ENCODE measurements at places on chromosomes 1 and 21. TPM values are rescaled to one million over a fixed set of nuclear protein-coding genes. Genes with fewer than 3 reads are reported as not detected.

ZSCAN20 gene
- 3.4 TPM for total RNA-seq

PIGM gene
- total RNA-seq = 4.7 TPM

DNA sequence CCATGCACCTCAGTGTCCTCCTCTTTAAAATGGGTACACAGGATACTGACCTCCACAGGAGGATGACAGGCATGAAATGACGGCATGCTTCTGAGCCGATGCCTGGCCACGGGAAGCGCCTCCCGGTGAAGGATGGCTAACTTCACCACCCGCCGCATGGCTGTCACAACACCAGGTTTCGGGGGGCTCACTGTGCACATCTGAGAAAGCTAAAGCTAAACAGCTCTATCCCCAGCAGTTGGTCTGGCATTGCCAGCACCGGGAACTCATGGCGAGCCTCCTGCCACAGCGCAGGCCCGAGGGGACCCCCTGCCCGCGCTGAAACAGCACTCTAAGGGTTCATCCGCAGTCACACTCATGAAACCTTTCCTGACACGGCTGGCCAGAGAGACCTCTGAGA, 16.0 kb downstream of the NPHP4 start:
- no peak overlapping the region for H3K4me3 ChIP-seq
- H3K4me1 ChIP-seq = no peaks in the 10 kb centered on the region
- H3K27me3 ChIP-seq = no peaks in the 10 kb centered on the region
- peaks cover 11% of the 10 kb centered on the region for H3K36me3 ChIP-seq
- H3K27ac ChIP-seq = no peak overlapping the region

S100PBP gene
- total RNA-seq = 34.3 TPM

NR1I3 gene
- total RNA-seq = not detected

MCOLN3 gene
- 0.23 TPM for total RNA-seq

GRCh38 chr1:211515090-211516023, 23.4 kb upstream of the RD3 start:
- peak overlapping the region; percentile 22 for H3K4me3 ChIP-seq
- H3K36me3 ChIP-seq = no peaks in the 10 kb centered on the region
- DNase-seq = peak; percentile 90
- H3K27me3 ChIP-seq = peaks cover 2% of the 10 kb centered on the region
- peak overlapping the region; percentile 64 for H3K27ac ChIP-seq
- peaks cover 22% of the 10 kb centered on the region for H3K4me1 ChIP-seq

DNA sequence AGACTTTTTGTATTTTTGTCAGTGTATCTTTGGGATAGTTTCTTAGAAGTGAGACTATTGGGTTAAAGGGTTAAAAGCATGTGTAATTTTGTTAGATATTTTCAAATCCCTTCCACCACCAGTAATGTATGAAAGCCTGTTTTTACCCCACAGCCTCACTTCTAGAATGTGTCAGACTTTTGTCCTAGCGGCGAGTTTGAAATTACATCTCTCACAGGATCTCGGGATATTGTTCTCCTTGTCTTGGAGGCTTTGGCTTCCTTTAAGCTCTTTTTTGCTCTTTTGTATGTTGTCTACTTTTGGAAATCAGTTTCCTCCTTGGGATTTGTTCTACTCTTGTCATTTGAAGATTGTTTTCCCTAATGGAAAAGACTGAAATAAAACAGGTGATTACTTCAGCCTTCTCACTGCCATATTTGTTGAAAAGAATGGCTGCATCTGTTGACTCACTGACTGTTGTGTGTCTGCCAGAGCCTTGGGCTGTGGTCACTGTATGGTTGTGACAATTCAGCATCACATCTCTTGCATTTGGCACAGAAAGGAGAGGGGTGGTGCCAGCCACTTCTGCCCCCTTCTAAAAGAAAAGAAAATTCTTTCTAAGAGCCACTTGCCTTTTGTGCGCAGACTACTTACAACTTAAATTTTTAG, 22.6 kb downstream of the ST3GAL3 start:
- H3K4me3 ChIP-seq = no peak overlapping the region
- DNase-seq = no peak
- H3K27ac ChIP-seq = no peak overlapping the region
- H3K36me3 ChIP-seq = no peaks in the 10 kb centered on the region

- H3K36me3 ChIP-seq = no peaks in the 10 kb centered on the region
- no peak for DNase-seq
- H3K27me3 ChIP-seq = no peaks in the 10 kb centered on the region
- no peak overlapping the region for H3K27ac ChIP-seq
- H3K4me1 ChIP-seq = no peaks in the 10 kb centered on the region
- no peak overlapping the region for H3K4me3 ChIP-seq
Measured at GRCh38 chr1:54163573-54163972, 10.8 kb upstream of the CDCP2 start.

DNA sequence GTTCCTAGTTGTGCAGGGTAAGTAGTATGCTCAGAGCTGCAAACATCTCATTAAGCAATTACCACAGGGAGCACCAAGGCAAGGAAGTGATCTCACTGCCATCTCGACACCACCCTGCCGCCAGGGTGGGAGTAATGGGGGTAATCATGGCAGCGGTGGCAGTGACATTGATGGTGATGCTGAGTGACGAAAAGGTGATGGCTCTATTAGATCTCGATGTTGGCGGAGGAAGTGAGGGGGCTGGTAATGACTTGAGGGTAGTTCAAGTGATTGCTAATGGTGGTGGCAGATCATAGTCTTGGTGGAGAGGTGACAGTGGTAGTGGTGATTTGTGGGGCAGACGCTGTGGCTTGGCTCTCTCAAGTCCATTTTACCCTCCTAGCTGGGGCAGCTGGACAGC, 25.4 kb upstream of the TENT5B start:
- H3K4me3 ChIP-seq = no peak overlapping the region
- H3K4me1 ChIP-seq = no peaks in the 10 kb centered on the region
- no peak overlapping the region for H3K27ac ChIP-seq
- DNase-seq = no peak

DNA sequence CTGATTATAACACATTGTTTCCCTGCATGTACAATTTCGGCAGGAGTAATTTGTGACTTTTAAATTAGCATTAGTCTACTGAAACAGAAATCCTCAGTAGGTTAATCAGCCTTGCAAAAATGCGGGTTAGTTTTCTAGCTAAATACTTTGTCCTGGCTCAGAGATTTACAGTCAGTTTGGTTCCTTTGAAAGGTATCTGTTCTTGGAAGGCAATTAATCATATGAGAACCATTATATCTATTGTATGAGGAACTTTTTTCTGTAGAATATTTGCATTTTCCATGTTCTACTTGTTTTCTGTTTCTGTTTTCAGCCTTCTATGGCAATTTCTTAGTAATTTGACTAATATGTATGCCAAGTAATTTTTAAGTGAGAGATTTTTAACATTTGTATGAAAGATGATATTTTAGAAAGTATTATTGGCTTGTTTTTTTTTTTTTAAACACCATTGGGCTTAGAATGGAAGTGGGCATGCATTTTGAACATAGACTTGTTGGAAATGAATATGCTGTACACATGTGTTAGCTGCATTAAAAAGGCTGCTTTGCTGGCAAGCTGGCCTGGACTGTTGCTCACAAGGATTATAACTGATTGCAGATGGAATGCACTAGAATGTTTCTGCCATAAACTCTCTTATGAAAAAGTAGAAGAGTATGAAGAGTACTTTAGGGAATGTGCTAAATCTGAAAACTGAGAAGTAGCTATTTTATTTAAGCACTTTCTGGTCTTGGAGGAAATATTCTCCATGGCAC, 26.2 kb downstream of the KIF1B start:
- no peaks in the 10 kb centered on the region for H3K36me3 ChIP-seq
- H3K27me3 ChIP-seq = no peaks in the 10 kb centered on the region
- peaks cover 17% of the 10 kb centered on the region for H3K4me1 ChIP-seq
- DNase-seq = no peak
- peak overlapping the region; percentile 56 for H3K27ac ChIP-seq
- no peak overlapping the region for H3K4me3 ChIP-seq

DNA sequence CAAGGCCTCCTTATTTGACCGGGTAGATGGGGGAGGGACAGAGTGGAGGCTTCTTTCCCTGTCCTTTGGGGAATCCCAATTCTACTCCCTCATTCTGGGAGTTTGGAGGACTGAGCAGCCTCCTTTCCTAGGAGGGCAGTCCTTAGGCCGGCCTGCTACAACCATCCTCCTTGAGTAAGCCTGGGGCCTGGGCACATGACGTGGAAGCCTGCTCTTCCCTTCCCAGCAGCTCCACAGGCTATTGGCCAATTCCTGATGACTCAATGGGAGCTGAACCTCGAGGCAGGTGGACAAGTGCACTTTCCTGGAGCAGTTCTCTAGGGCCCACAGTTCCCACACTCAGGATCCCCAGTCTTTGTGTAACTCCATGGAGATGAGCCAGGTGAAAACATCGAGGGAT, 3.1 kb downstream of the KCNA10 start:
- H3K4me1 ChIP-seq = no peaks in the 10 kb centered on the region
- no peak overlapping the region for H3K27ac ChIP-seq
- DNase-seq = no peak
- peaks cover 5% of the 10 kb centered on the region for H3K27me3 ChIP-seq
- no peaks in the 10 kb centered on the region for H3K36me3 ChIP-seq
- H3K4me3 ChIP-seq = no peak overlapping the region

CMPK1 gene
- 97.7 TPM for total RNA-seq

DNA sequence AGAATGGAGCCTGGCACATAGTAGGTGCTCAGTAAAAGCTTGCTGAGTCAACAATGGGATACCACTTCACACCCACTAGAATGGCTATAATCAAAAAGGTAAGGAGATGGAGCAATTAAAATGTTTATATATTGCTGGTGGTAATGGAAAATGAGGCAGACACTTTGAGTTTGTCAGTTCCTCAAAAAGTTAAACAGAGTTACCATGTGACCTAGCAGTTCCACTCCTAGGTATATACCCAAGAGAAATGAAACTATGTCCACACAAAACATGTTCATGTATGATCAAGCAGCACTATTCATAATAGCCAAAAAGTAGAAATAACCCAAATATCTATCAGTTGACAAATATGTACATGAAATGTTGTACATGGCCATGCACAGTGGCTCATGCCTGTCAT, 74.8 kb upstream of the ECE1 start:
- peaks cover 16% of the 10 kb centered on the region for H3K4me1 ChIP-seq
- no peak overlapping the region for H3K27ac ChIP-seq
- H3K36me3 ChIP-seq = no peaks in the 10 kb centered on the region

DNA sequence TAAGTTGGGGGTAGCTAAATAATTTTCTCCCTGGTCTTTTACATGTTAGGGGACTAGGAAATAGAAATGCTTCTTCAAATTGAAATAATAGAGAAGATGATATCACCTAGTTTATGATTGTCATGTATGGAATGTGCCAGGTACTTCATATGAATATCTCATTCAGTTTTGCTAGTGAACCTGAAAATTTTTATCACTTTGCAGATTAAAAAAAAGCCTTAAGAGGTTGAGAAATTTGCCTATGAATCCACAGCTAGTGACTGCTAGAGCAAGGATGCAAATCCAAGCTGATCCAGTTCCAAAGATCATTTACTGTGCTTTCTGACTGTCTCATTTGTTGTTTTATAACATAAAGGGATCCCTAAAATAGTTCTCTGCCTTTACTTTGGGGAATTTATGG, 24.7 kb downstream of the RNF2 start:
- no peak for DNase-seq
- no peak overlapping the region for H3K4me3 ChIP-seq
- peaks cover 19% of the 10 kb centered on the region for H3K36me3 ChIP-seq
- no peak overlapping the region for H3K27ac ChIP-seq

DNA sequence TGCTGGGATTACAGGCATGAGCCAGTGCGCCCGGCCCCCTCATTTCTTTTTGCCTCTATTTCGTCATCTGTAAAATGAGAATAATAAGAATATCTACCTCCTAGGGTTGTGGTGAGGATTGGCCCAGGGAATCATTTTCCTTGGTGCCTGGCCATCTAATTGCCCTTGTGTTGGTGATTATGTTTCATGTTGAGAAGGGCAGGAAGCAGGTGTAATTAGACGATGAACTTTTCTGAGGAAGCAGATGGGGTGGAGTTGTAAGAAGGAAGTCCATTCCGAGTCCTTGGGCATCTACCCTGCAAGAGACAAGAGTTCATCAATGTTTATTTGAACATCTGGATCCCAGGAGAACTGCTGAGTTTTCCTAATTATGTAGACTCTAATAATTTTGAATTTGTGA, 38.7 kb upstream of the NEK2 start:
- no peak overlapping the region for H3K4me3 ChIP-seq
- H3K27me3 ChIP-seq = no peaks in the 10 kb centered on the region
- no peak overlapping the region for H3K27ac ChIP-seq
- no peaks in the 10 kb centered on the region for H3K36me3 ChIP-seq
- no peak for DNase-seq

- H3K27me3 ChIP-seq = no peaks in the 10 kb centered on the region
- no peaks in the 10 kb centered on the region for H3K36me3 ChIP-seq
- no peak overlapping the region for H3K27ac ChIP-seq
- DNase-seq = no peak
- H3K4me1 ChIP-seq = no peaks in the 10 kb centered on the region
Measured at GRCh38 chr1:215894617-215895016, 327.5 kb downstream of the KCTD3 start.

TCEA3 gene
- 6.8 TPM for total RNA-seq

GRCh38 chr1:166905900-166906299, 29.8 kb upstream of the TADA1 start:
- peaks cover 11% of the 10 kb centered on the region for H3K4me1 ChIP-seq
- H3K4me3 ChIP-seq = no peak overlapping the region
- H3K27me3 ChIP-seq = no peaks in the 10 kb centered on the region
- H3K36me3 ChIP-seq = no peaks in the 10 kb centered on the region
- DNase-seq = peak; percentile 24

MX2 gene
- 40.4 TPM for total RNA-seq

LHX8 gene
- total RNA-seq = not detected

- H3K27me3 ChIP-seq = no peaks in the 10 kb centered on the region
- no peaks in the 10 kb centered on the region for H3K4me1 ChIP-seq
- H3K27ac ChIP-seq = no peak overlapping the region
- peak; percentile 10 for DNase-seq
- H3K4me3 ChIP-seq = no peak overlapping the region
Measured at GRCh38 chr1:14804626-14805025, 206.1 kb downstream of the KAZN start.

CNTN2 gene
- total RNA-seq = not detected

SYCP1 gene
- total RNA-seq = not detected

GRCh38 chr1:59329412-59330053, 32.6 kb downstream of the FGGY start:
- no peak overlapping the region for H3K27ac ChIP-seq
- peaks cover 28% of the 10 kb centered on the region for H3K4me1 ChIP-seq
- no peaks in the 10 kb centered on the region for H3K27me3 ChIP-seq
- H3K36me3 ChIP-seq = peaks cover 4% of the 10 kb centered on the region
- H3K4me3 ChIP-seq = no peak overlapping the region

CCDC17 gene
- total RNA-seq = 1.0 TPM

CHIA gene
- not detected for total RNA-seq

FCRL2 gene
- total RNA-seq = not detected
